ENCODE measurements at places on chromosomes 1 and 21.

GRCh38 chr1:118246646-118247045, 61.6 kb upstream of the SPAG17 start:
- no peak for DNase-seq

GRCh38 chr1:86997538-86997937, 83.1 kb downstream of the HS2ST1 start:
- no peak for DNase-seq

DNA sequence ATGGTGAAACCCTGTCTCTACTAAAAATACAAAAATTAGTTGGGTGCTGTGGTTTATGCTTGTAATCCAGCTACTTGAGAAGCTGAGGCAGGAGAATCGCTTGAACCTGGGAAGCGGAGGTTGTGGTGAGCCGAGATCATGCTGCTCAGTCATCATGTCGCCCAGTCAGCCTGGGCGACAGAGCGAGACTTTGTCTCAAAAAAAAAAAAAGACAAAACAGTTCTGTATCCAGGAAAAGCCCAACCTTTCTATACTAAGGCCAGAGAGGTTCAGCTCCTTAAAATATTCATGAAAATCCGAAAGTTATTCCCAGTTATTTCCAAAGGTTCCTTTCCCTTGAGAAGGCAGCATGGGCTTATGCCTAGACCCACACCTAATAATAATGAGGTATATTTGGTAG, 4.2 kb downstream of the MRPL37 start:
- no peak for DNase-seq

DNA sequence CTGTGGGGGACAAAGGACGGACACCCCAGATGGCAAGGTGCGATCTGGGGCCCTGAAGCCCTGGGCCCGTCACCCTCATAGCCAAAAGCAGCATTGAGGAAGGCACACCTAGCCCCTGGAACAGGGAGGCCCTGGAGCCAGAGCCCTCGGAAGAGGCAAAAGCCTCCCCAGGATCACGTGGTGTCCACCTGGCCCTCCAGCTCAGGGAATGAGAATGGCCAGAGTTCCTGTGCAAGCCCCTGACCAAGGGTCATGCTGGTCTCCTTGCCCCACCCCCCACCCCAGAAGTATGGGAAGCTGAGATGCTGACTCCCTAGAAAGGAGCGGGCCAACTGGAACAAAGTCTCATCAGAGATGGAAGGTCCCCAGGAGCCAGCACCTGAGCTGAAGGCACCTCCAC, 1.0 kb upstream of the PDZK1IP1 start:
- no peak for DNase-seq

DNA sequence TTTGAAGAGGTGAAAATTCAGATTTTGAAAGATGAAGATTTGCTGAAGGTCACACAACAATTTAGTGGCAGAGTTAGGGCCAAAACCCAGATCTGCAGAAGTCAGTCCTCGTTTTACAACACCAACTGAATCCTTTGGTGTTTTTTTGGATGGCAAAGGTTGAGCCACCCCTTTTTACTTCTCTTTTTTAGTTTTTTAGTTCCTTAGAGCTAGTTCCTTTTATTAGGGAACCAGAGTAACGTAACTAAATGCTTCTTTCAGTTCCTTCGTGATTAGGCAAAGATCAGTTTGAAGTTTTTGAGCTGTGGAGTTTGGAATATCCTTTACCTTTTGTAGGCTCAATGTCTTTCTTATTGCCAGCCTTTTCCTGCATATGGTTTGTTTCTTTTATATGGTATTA, 67.9 kb upstream of the ARID1A start:
- DNase-seq: no peak

- DNase-seq: no peak
Observed at GRCh38 chr21:41219498-41220207, 51.7 kb downstream of the BACE2 start.

- no peak for DNase-seq
Observed at GRCh38 chr1:224435318-224435763, 744 bp upstream of the WDR26 start.

- DNase-seq: no peak
Observed at GRCh38 chr1:231844986-231845502, 218.5 kb downstream of the DISC1 start.

GRCh38 chr1:167059045-167059808, 30.9 kb downstream of the GPA33 start:
- DNase-seq: peak; percentile 72

DNA sequence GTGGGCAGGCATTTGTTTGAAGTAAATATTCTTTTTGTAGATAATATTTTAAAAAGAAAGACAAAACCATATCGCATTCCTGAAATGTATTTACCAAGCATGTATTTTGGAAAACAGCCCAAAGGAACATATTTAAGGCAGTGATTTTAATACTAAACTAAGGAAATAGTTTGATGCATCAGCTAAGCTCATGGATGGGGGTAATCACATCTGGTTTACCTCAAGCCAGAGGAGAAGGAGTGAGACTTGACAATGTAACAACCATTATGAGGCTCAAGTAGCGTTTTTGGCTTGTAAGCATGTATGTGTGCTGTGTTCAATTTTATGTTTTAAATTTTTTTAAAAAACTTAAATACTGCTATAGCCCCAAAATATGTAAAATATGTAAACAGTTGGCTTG, 390.5 kb downstream of the DISC1 start:
- no peak for DNase-seq

GRCh38 chr1:233473549-233474204, 140.2 kb upstream of the KCNK1 start:
- DNase-seq: no peak

DNA sequence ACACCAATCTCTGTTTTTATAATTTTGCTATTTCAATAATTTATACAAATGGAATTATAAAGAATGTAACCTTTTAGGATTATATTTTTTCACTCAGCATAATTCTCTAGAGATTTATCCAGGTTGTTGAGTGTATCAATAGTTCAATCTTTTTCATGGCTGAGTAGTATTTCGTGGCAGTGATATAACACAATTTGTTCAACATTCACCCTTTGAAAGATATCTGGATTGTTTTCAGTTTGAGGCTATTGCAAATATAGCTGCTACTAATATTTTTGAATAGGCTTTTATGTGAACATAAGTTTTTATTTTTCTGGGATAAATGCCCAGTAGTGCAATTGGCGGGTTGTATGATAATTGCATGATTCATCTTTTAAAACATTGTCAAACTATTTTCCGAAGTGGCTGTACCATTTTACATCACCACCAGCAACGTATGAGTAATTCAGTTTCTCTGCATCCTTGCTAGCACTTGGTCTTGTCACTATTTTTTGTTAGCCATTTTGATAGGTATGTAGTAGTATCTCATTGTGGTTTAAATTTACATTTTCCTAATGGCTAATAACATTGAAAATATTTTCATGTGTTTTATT, 55.6 kb upstream of the ABCD3 start:
- DNase-seq: no peak
